ENCODE measurements at places on chromosomes 5 and 9.
A peak's percentile ranks its signal among the peaks of the same experiment; 100 is the strongest.

DNA sequence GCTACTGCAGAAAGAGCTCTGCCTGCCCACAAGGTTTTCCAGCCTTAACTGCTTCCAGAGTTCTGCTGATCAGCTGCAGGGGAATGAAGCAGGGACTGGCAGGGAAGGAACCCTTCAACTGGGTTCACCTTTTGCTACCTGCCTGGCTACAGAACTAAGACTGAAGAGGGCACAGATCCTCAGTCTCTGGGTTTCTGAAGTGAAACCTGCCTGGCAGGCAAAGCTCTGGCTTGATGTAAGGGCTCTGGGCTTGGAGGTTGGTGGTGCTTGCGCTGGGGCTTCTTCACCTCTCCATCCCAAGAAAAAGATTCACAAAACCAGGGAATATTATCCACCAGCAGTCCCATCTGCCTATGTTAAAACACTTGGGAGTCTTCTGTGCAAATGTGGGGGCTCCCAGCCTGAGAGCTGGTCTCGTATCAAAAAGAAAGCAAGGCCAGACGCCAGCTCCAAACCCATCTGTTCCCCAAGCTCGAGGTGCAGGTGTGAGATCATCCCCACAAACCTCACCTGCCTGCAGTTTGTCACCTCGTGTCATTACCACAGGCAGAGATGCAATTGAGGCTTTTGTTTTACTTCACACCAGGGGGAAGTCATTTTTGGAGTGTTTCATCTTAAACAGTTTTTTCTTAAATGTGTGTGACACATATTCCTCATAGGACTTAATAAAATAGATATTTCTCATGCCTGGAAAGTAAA, 58.3 kb downstream of the BNC2 start:
- no peak for DNase-seq

GRCh38 chr5:143771602-143772001, 40.4 kb upstream of the HMHB1 start:
- no peak for DNase-seq

GRCh38 chr9:94656200-94656599, 16.9 kb upstream of the FBP1 start:
- DNase-seq: peak; percentile 2

DNA sequence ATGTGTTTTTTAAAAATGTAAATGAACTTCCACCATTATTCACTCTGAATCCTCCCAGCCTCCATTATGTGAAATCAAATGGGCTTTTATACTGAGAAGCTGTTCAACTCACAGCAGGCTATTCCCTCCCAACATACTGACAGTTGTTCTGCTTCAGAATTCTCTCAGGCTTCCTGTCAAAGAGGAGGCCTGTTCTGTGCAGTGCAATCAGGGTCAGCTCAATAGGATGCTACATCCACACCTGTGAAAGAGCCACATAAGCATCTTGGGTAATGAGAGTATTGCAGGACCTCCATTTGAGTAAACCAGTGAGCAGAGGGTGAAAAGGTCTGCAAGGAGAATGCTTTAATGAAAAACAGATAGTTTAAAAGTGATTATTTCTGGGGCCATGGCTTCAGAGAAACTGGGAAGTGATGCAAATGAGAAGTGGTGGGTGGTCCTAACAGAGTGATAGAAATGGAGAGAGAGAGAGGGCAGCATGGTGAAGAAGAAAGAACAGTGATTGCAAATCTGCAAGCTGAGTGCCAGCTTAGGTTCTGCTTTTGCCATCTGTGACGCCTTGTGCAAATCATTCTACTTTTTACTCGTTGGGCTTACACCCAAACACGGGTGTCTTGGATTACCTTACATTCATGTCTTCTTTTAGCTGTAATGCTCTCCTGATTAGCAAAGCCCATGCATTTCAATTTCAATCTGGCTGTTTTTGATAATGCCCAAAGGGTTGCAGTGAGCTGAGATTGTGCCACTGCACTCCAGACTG, 202.5 kb upstream of the NMUR2 start:
- no peak for DNase-seq

- DNase-seq: no peak
These were observed 14.9 kb upstream of the C5orf63 start for GRCh38 chr5:127088251-127088650.

DNA sequence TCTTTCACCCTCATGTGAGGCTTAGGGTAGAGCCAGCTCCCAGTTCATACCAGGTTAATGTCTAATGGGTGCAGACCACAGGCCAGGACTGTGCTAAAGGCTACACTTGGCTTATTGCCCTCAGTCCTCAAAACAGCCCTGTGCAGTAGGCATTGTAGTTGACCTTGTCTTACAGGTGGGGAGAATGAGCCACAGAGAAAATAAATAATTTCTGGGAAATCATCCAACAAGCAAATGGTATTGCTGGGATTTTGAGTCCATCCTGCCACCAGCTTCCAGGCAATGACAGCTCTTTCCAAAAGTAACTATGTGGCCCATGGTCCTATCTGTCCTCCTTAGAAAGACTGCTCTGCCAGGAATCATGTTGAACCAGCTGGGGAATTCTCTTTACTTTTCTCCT, 450.0 kb downstream of the GADD45G start:
- DNase-seq: no peak

GRCh38 chr9:89122949-89123348, 55.7 kb downstream of the SHC3 start:
- DNase-seq: no peak

DNA sequence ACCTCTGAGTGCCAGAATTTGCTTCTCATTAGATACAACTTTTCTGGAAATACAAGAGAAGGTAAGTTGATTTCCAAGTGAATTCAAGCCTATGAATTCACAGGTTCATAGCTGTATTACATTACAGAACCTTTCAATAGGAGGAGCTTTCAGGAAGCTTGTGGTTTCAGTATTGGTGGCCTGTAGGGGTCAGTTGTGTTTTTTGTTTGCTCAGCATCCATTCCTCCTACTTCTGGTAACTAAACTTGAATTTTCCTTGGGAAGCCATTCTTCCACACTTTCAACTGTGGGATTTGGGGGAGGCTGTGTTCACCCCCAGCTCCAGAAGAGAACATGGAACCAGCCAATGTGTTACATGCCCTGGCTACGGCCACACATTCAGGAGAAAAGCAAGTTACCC, 5.6 kb upstream of the CYSTM1 start:
- DNase-seq: no peak
